ENCODE measurements at places on chromosomes 3 and 15.

GRCh38 chr3:15405448-15406050 lies 21.8 kb downstream of the METTL6 start:
- no peak for DNase-seq

DNA sequence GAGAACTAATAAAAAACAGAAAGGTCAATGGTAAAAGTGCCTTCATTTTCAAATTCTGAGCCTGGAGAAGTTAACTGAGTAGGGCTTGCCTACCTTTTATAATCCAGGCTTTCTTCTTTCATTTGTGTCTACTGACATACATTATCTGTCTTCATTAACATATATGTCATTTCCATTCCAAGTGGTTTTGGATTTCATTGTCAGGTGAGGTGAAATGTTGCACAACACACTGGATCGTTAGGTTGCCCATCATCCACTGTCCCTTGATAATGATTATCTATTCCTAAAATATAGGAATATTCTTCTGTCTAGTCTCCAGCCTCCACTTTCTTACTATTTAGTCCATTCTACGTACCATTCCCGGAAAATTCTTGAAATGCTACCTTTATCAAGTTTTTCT lies 55.0 kb upstream of the CP start:
- no peak for DNase-seq

DNA sequence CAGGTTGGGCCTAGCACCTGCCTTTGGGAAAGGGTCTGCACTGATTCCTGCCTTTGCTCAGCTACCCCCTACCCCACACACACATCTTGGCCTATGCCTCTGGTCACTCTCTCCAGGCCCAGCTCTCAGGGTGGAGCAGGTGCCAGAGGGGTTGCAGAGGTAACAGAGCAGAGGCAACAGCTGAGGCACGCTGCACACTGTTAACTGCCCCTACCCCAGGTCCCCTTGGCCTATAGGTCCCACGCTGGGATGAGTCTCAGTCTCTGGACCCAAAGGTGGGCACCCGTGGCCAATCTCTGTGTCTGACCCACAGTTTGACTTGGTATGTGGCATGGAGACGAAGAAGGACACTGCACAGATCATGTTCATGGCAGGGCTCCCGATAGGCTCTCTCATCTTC lies 24.8 kb downstream of the SLC22A14 start:
- no peak for DNase-seq

GRCh38 chr3:46221391-46221790 lies 13.3 kb upstream of the CCR1 start:
- DNase-seq = no peak

DNA sequence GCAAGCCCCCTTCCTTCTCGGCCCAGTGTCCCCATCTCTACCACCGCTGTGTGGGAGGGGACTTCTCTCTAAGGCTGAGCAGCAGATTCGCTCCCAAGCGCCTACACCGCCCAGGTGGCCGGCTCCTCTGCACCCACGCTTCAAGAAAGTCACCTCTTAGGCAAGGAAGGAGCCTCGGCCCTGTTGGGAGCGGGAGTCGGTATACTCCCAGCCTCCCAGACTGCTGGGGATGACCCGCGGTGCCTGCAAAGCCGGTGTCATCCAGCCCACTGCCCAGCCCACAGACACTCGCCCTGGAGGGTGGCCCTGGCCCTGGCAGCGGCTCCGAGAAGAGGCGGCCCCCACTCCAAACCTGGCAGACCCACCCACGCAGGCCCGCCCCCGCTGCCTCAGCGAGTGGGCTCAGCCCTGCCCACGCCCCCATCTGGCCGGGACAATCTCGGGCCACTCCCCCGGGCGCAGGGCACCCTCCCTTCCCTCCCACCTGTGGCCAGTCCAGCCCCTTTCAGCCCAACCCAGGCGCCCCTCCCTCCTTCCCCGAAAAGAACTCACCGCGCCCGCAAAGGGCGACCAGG lies 396 bp downstream of the CHRNB4 start:
- DNase-seq = no peak
